MCF 10A (cell line): ENCODE measurements at places on chromosomes 6 and 20. TPM values are rescaled to one million over a fixed set of nuclear protein-coding genes. Genes with fewer than 3 reads are reported as not detected.

Gene MAPK13
- total RNA-seq, result 5.5 and 6.8 TPM in 2 replicates

Gene ADAM33
- total RNA-seq, result not detected in 2 replicates

Gene SLC35F1
- total RNA-seq, result not detected in 2 replicates

Gene RAMACL
- 5.3 and 5.8 TPM in 2 replicates for total RNA-seq

Gene PDYN
- total RNA-seq, result not detected in 2 replicates

Gene ISM1
- 1.0 and 1.3 TPM in 2 replicates for total RNA-seq

Gene ZSCAN12
- total RNA-seq, result 4.4 and 5.3 TPM in 2 replicates

Gene HLA-DMB
- not detected in 2 replicates for total RNA-seq

DNA sequence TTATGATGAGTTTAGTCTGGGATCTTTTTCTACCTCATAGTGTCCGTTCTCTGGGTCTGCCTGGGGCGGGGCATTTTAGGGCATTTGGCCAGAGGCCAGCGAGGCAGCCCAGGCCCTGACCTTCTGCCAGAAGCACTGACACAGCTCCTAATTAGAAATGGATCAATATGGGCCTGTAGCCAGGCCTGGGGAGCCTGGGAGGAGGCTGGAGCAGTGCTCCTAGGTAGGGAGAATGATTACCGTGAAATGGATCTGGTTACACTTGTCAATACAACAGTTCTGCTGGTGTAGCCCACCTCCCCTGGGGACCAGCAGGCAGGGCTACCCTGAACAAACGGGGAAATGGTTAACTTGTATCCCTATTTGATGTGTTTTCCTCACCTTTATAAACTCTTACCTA, 23.0 kb downstream of the RALY start:
- no peak overlapping the region for H3K27ac ChIP-seq
- no peak overlapping the region for H3K4me3 ChIP-seq
- no peak for DNase-seq
- peaks cover 7% of the 10 kb centered on the region for H3K36me3 ChIP-seq
- peaks cover 33% of the 10 kb centered on the region for H3K4me1 ChIP-seq
- no peaks in the 10 kb centered on the region for H3K27me3 ChIP-seq

- no peak overlapping the region for H3K4me3 ChIP-seq
- DNase-seq, result no peak
- no peaks in the 10 kb centered on the region for H3K36me3 ChIP-seq
- peaks cover 14% of the 10 kb centered on the region for H3K27me3 ChIP-seq
- H3K4me1 ChIP-seq, result no peaks in the 10 kb centered on the region
These were observed 24.1 kb downstream of the NPEPL1 start for GRCh38 chr20:58716476-58717277.

GRCh38 chr6:16837217-16837972, 76.1 kb upstream of the ATXN1 start:
- no peaks in the 10 kb centered on the region for H3K4me1 ChIP-seq
- no peaks in the 10 kb centered on the region for H3K27me3 ChIP-seq
- H3K4me3 ChIP-seq, result no peak overlapping the region
- H3K27ac ChIP-seq, result no peak overlapping the region
- DNase-seq, result no peak

- H3K4me1 ChIP-seq, result no peaks in the 10 kb centered on the region
- no peaks in the 10 kb centered on the region for H3K36me3 ChIP-seq
- H3K27me3 ChIP-seq, result no peaks in the 10 kb centered on the region
- H3K27ac ChIP-seq, result no peak overlapping the region
These were observed 422.5 kb upstream of the RGS17 start for GRCh38 chr6:153553627-153554026.

GRCh38 chr6:167766986-167767714, 59.6 kb upstream of the AFDN start:
- H3K27ac ChIP-seq, result no peak overlapping the region
- H3K4me3 ChIP-seq, result no peak overlapping the region
- H3K36me3 ChIP-seq, result no peaks in the 10 kb centered on the region
- peaks cover 4% of the 10 kb centered on the region for H3K4me1 ChIP-seq

GRCh38 chr20:63850689-63851547, 10.4 kb upstream of the ABHD16B start:
- peak overlapping the region; percentile 24 for H3K27ac ChIP-seq
- no peaks in the 10 kb centered on the region for H3K4me1 ChIP-seq
- no peak overlapping the region for H3K4me3 ChIP-seq

DNA sequence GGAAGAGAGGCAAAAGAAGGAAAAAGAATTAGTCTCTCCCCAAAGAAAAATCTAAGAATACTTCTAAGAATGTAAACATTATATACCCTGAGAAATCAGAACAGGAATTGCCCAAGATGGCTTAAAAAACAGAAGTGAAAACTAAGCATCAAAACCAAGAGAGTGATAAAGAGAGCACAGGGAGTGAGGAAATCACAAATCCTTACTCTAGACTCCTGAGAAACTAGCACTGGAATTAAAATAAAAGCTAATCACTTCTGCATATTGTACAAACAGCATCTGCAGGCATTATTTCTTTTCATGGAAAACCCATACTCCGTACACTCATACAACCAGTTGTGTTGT, 285.7 kb downstream of the BTBD9 start:
- no peaks in the 10 kb centered on the region for H3K4me1 ChIP-seq
- no peak overlapping the region for H3K4me3 ChIP-seq
- no peak overlapping the region for H3K27ac ChIP-seq

GRCh38 chr6:11224252-11224965, 8.1 kb downstream of the NEDD9 start:
- no peak overlapping the region for H3K27ac ChIP-seq
- H3K27me3 ChIP-seq, result no peaks in the 10 kb centered on the region
- H3K36me3 ChIP-seq, result peaks cover 8% of the 10 kb centered on the region
- peaks cover 41% of the 10 kb centered on the region for H3K4me1 ChIP-seq
- H3K4me3 ChIP-seq, result no peak overlapping the region

DNA sequence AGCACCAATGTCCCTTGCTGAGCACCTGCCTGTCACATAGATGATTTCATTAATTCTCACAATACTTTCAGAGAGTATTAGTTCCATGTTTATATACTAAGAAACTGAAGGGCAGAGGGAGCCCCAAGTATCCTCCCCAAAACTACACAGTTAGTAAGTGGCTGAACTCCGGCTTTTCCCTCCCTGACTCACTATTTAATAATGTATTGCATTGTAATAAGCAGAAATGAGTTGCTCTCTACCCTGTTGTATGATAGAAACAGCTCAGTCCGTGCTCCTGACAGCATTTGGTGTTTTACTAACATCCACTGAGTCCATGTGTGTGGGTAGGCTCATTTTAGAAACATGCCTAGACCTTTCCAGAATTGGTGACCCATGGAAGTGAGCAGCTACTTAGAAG, 76.8 kb downstream of the OLIG3 start:
- no peak overlapping the region for H3K27ac ChIP-seq
- no peaks in the 10 kb centered on the region for H3K36me3 ChIP-seq
- no peaks in the 10 kb centered on the region for H3K27me3 ChIP-seq
- H3K4me3 ChIP-seq, result no peak overlapping the region
- peaks cover 6% of the 10 kb centered on the region for H3K4me1 ChIP-seq

DNA sequence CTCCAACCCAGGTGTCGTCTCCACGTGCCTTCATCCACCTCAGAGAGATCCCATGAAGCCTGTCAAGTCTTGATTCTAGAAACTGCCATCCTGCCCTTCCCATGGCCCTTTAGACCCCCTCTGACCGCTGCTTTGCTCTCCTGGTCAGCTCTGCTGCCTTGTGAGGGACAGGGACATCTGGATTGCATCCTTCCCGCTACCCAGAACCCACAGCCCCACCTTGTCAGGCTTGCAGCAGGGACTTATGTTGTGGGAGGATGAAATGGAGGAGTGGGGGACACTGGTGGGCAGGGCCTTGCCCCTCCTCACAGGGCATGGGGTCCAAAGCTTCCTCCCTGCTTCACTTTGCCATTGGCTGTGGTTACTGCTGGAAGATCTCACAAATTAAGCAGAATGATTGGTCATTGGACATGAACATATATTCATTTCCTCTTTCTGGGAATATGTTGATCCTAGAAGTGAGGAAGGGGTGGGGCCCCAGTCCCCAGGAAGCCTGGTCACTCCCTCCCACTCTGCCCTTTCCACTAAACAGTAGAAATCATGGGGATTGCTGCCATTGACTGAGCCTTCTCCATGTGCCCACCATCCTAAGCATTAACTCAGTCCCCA, 4.5 kb downstream of the GLP1R start:
- H3K27me3 ChIP-seq, result peaks cover under 1% of the 10 kb centered on the region
- peaks cover 16% of the 10 kb centered on the region for H3K4me1 ChIP-seq
- no peak for DNase-seq
- H3K4me3 ChIP-seq, result no peak overlapping the region
- H3K36me3 ChIP-seq, result peaks cover 4% of the 10 kb centered on the region

DNA sequence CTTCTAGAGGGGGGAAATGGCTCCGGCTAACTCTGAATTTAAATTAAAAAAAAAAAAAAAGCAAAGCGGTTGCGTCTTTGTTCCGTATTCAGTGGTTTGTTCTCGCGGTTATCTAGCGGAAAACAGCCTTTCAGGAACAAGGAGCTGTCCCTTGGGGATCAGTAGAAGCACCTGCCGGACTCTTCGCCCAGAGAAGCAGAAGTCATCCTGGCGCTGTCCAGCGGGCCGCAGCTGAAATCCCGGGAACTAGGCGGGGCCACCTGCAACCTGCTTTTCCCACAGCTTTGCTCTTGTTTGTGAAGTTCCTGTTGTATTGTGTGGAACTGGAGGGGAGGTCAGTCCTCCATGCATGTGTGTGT, 43.9 kb upstream of the GJE1 start:
- no peaks in the 10 kb centered on the region for H3K36me3 ChIP-seq
- H3K27ac ChIP-seq, result no peak overlapping the region
- no peak overlapping the region for H3K4me3 ChIP-seq
- no peaks in the 10 kb centered on the region for H3K27me3 ChIP-seq

- DNase-seq, result no peak
- peak overlapping the region; percentile 88 for H3K4me3 ChIP-seq
- peaks cover 23% of the 10 kb centered on the region for H3K4me1 ChIP-seq
- peak overlapping the region; percentile 59 for H3K27ac ChIP-seq
- H3K27me3 ChIP-seq, result no peaks in the 10 kb centered on the region
These were observed 2.1 kb downstream of the FAM110A start for GRCh38 chr20:835608-836045.

GRCh38 chr6:72316675-72317380, 305.0 kb upstream of the KCNQ5 start:
- DNase-seq, result no peak
- H3K27me3 ChIP-seq, result peaks cover 67% of the 10 kb centered on the region
- H3K4me3 ChIP-seq, result no peak overlapping the region
- H3K4me1 ChIP-seq, result no peaks in the 10 kb centered on the region

DNA sequence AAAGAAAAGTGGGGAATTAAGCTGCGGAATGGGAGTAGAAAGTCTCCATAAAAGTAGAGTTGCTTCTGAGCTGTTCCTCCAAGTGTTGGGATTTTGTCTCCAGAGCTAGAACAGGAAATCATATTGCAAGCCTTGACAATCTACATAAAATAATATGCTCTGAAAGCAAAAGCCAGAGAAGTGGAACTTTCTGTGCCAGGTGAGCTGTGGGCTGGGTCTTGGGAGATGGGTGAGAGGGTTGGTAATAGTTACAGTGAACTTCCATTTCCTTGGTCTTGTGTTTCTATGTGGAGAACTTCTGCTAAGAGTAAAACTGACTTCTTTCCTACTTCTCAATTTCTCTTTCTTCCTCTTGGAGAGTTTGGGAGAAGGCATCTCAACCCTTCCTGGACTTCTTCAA, 6.3 kb upstream of the HMGN4 start:
- peak overlapping the region; percentile 96 for H3K4me3 ChIP-seq
- peaks cover 18% of the 10 kb centered on the region for H3K4me1 ChIP-seq
- H3K27ac ChIP-seq, result peak overlapping the region; percentile 82
- DNase-seq, result no peak

GRCh38 chr20:58638467-58639181, 12.5 kb upstream of the STX16 start:
- peaks cover 5% of the 10 kb centered on the region for H3K36me3 ChIP-seq
- H3K4me1 ChIP-seq, result no peaks in the 10 kb centered on the region
- no peak for DNase-seq
- H3K27ac ChIP-seq, result no peak overlapping the region
- H3K4me3 ChIP-seq, result no peak overlapping the region
- H3K27me3 ChIP-seq, result no peaks in the 10 kb centered on the region
